ENCODE measurements at places on chromosomes 12 and 14.

DNA sequence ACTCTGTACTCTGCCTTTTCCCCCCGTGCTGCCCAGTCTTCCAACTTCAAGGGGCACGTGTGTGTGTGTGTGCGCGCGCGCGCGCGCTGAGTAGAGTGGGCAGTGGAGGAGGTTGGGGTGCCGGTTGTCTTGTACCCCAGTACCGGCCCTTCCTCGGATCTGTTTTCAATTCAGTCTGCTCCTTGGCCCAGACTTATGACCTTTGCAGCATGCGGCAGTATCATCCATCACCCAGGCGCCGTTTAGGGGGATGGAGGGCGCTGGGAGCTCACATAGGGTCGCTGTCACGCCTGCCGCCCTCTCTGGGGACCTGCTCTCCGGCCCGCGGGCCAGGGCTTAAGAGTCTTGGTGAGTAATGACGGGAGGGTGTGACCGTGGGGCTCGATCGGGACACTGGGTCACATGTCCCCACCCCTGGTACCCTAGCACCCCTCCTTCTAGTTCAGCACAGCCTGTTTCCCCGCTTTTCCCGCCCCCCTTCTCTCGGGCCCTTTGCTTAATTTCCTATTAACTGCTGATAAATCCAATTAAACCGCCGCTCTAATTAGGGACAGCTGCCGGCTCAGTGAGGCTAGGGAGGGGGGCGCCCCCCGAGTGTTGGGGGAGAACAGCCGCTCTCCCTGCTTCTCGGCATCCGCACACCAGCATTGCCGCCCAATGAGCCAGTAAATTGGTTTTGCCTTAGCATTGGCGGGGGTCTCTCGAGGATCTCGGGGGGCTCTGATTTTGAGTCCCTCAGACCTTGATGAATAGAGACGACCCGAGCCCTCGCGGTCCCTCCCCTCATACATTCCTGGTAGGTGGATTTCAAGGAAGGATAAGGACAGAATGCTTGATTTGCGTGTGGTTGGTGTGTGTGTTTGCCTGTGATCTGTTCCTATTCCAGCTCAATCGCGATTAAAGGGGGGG lies 9.3 kb downstream of the STAC3 start:
- DNase-seq, result no peak

GRCh38 chr14:51957950-51958349 lies 31.4 kb upstream of the RTRAF start:
- peak; percentile 87 for DNase-seq

DNA sequence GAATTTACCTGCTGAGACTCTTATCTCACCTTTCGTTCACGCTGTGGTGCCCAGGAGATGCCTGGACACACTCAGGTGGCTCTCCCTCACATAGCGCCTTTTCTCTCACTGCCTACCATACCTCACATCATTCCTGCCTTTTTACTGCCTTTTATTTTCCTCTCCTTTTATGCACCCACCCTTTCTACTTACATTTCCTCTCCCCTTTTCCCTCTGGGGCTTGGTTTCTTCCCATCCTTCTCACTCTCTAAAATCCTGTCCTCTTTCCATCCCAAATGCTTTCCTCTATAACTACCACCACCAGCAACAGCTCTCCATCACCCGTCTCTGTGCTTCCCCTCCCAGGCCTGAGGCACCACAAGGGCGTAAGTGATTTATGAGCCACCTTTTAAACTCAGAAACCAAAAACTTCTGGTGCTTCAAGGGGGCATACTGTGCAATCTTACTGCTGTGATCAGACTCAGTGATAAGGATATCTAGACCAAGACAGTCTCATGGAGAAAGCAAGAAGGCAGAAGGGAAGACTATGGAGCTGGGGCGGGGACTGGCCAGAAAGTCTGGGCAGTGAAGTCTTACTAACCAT lies 32.7 kb upstream of the SMUG1 start:
- DNase-seq, result no peak

DNA sequence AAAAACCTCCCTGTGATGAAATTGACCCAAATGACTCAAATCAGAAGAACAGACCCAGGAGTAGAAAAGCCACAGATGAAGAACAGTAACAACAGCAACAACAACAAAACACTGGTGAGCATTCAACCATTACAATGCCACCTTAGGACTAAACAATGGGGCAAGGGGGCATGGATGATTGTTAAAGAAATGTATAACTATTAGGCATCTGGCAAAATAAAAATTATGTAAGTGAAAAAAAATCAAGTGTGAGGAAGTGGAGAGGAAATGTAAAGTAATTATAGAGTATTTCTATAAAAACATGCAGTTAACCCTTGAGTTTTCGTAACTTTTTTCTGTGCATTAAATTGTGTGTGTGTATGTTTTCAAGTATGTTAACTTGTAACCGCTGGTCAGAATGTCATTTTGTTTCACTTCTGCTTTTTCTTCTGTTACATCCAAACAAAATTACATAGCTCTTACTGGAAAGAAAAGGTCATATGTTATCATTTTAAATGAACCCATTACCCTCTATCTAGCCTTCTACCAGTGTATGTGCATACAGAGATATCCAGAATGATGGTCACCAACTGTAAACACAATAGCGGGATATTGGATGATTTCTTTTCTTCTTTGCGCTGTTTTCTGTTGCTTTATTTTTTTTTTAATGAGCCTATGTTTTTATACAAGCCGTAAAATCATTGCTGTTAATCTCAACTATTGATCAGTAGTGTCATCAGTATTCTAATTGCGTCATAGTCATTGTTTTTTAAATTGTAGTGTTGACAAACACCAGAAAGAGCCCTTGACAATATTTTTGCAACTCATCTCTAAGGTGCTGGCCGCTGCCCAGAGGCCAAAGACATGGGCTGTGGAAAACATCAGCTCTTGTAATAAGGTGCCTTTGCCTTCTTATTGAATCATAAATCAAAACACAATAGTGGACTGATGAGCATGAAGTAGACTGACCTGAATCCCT lies 170.6 kb downstream of the CRADD start:
- peak; percentile 46 for DNase-seq

DNA sequence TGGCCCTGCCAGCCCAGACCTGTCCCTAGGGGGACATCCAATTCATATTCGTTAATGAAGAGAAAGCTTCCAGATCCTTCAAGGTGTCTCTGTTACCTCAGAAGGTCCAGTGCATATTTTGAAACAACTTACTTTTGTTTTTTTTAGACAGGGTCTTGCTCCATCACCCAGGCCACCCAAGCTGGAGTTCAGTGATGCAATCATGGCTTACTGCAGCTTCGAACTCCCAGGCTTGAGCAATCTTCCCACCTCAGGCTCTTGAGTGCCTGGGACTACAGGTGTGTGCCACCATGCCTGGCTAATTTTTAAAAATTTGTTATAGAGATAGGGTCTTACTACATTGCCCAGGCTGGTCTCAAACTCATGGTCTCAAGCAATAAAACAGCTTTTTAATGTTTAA lies 48.4 kb downstream of the B4GALNT3 start:
- DNase-seq, result no peak

DNA sequence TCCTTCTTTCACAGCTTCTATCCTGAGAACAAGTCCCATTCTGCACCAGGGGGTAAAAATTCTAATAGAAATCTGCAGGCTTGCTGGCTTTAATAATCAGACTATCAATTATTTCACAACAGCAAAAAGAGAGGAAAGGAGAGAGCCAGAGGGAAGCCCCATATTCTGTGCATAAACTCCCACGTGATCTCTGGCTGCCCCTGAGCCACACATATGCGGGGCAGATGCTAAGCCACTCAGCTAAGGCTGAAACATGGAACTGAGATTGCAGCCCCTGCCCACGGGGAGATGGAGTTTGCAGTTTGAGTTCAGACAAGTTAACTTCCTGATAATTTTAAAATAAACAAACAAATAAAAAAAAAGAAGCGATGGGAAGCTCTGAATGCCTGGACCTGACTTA lies 254.4 kb upstream of the CCDC196 start:
- no peak for DNase-seq
